ENCODE measurements at places on chromosomes 5 and 9. TPM values are rescaled to one million over a fixed set of nuclear protein-coding genes. Genes with fewer than 3 reads are reported as not detected.

DNA sequence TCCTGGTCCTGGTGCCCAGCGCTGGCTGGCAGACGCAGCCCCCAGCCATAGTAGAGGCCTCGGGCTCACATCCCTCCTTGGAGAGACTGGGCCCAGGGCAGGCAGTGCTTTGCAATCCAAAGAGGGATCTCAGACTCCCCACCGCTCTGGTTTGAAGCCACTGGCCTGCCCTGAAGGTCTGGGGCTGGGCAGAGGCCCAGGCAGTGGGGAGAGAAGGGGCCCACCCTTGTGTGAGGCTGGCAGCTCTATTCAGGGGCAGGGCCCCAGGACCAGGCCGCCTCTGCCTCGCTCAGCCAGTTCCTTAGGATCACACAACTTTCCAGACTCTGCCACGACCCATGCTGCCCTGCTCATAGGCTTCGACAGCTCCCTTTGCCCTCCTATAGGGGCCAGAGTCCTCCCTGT lies 10.7 kb upstream of the SEC16A start:
- DNase-seq: no peak

- DNase-seq: no peak
Observed at GRCh38 chr9:135736272-135736978, 34.4 kb downstream of the KCNT1 start.

ANXA2R gene
- polyA plus RNA-seq: 1.1 TPM

CBY3 gene
- 1.9 TPM for polyA plus RNA-seq

PCDHB2 gene
- polyA plus RNA-seq: 5.1 TPM

- no peak for DNase-seq
Observed at GRCh38 chr5:125583321-125584139, 837.1 kb upstream of the ZNF608 start.

DNA sequence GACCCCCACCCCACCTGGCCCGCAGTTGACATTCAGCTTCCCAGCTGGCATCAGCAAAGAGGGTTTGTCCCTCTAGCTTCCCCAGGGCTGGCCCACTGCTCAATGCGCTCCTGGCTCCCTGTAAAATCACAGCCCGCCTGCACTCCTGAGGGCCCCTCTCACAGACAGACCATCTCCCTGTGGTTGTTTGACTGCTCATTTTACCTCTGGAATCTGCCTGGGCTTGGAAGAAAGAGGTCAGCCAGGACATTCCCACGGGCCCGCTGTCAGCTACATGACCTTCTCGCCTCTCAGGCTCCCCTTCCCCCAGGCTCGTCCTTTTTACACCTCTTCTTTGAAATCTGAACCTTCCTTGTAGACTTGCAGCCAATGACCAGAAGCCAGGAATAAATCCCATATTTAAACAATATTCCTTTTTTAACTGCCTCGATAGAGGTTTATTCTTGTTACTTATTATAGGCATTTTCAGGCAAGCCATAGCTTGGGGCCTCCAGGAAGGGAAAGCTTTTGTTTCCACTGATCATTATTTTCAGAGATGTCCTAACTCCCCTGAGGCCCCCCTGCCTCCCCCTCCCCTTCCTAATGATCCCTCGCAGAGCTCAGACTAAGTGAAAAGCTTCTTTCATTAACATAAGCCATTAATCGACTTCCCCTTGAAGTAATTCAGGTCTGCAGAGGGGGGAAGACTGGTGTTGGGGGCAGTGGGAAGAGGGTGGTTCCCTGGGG lies 76.3 kb upstream of the IQGAP2 start:
- no peak for DNase-seq

CAMK2A gene
- polyA plus RNA-seq: 3.8 TPM

- no peak for DNase-seq
Observed at GRCh38 chr5:148922606-148923005, 96.2 kb downstream of the ADRB2 start.

KLHL3 gene
- 13.7 TPM for polyA plus RNA-seq

DNA sequence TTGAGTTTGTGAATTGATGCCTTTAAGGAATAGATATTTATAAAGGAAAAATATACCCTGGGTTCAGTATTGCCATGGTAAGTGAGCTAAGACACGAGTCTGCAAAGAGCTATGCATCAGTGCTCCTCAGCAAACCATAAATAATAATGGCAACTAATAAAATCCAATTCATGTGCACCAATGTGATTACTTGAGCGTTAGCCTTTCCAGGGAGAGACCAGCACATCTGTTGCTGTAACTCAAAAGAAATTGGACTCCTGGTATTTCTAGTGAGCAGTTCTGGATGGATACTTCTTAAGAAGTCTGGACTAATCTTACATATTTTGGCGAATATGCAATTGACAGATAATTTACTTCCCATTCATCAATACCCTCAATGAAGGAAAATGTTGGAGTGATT lies 373.3 kb downstream of the ARHGEF28 start:
- no peak for DNase-seq

- peak; percentile 19 for DNase-seq
Observed at GRCh38 chr9:75200892-75201470, 112.7 kb downstream of the OSTF1 start.

GRCh38 chr9:107660976-107661375 lies 171.4 kb upstream of the KLF4 start:
- DNase-seq: no peak

- DNase-seq: no peak
Observed at GRCh38 chr9:124280176-124280691, 22.5 kb downstream of the NEK6 start.

DNA sequence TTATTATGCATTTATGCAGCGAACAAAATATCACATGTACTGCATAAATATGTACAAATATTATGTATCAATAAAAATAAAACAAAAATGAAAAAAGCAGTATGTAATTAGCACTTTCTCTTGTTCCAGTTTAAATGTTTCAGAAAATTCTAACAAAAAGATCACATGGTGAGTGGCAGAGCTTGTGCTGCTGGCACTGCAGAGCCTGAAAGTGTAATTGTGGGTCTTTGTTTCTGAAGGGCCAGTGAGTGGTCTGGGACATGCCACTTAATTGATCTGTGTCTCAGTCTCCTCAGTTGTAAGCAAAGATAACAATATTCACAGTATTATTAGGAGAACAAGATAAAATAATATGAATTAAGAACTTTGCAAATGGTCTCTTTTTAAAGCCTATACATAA lies 39.5 kb upstream of the RAI14 start:
- no peak for DNase-seq

Measured in renal cortex interstitium (tissue), 15 donors.